ENCODE measurements at places on chromosomes 1 and 21. TPM values are rescaled to one million over a fixed set of nuclear protein-coding genes. Genes with fewer than 3 reads are reported as not detected.

BMP8B gene
- 1.9 TPM for total RNA-seq

S100A7 gene
- not detected for total RNA-seq

CNKSR1 gene
- total RNA-seq, result 3.4 TPM

FCRL6 gene
- total RNA-seq, result not detected

SHC1 gene
- 56.1 TPM for total RNA-seq

BRINP3 gene
- total RNA-seq, result not detected

HAO2 gene
- total RNA-seq, result not detected

NTRK1 gene
- total RNA-seq, result 253 TPM

DNA sequence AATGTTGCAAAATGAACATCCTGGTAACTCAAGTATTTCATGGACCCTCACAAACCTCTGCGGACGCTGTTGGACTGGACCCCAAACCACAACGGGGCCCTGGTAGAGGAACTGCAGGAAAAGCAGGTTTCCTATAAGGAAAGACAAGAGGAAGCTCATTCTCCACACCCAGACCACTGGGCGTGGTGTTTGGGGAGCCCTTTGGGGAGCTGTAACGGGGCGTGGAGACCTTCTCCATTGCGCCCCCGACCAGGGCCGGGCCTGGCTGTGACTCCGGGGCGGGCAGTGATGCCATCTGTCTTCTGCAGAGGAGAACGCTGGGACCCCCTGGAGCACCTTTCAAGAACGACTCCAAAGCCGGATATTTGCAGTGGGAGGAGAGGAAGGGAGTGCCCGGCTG, 30.0 kb upstream of the AGPAT3 start:
- DNase-seq, result no peak

DNA sequence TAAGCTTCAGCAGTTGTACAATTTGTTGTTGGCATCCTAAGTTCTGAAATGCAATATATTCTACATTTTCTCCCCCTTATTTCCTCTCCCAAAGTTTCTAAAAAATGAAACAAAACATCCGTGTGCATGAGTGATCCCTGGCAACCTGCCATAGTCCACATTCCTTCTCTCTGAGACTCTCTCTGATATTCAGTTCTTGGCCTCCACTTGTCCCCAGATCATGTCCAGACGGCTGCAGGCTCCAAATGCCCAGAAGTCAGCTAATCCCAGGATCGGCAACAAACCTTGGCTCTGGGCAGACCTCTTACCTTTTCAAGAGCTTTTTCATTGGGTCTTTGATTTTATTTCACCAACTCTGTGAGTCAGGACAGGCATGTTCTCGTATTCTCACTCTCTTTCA, 187.8 kb downstream of the ETS2 start:
- no peak for DNase-seq

DNA sequence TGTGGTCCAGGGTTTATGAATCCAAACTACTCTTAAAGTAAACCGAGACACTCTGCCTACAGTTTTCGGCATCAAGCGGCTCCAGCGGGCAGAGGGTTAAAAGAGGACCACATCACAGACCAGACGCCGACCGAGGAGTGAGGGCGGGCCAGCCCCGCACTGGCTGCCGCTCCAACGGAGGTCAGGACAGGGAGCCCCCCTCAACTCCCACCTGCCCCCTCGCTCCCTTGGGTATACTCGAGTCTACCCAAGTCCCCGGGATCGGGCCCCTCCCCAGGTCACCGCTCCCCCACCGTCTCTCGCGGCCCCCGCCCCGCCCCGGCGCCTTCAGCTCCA, 312 bp downstream of the ARNT start:
- no peak for DNase-seq

DNA sequence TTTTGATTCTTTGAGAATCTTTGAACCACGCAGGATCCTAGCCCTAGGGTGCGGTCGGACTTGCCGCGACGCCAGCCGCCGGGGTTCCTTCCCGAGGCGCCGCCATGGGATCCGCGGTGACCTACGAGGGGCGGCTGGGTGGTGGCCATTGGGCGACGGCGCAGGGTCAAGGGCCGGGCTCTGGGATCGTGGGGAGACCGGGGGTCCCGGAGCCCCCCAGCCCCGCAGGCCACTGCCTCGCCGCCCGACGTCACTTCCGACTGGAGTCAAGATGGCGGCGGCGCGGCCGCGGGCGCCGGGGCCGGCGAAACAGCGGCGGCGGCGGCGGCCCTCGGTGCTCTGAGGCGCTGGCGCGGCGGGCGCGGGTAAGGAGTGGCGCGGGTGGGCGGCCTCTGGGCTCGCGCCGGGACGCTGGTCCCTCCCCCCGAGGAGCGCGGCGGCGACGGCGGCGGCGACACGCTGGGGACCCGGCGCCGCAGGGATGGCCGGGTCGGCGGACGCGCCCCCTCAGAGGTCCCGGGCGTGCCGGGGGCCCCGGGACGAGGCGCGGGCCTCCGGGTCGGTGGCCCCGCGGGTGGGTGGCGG, at the start of gene PRDM2:
Gene PRDM2 (plus strand): TSS at position 253 of the 585 bp plus-strand sequence. CDS start 15,418 bp downstream, outside the sequence.
- peak; percentile 53 for DNase-seq

GRCh38 chr1:53766194-53766742, 27.3 kb upstream of the GLIS1 start:
- no peak for DNase-seq
